Naive thymus-derived CD8-positive, alpha-beta T cell (primary cell): ENCODE measurements at places on chromosomes 13 and 19. TPM values are rescaled to one million over a fixed set of nuclear protein-coding genes. Genes with fewer than 3 reads are reported as not detected.

- H3K4me1 ChIP-seq: peaks cover 57% of the 10 kb centered on the region
- peaks cover 7% of the 10 kb centered on the region for H3K36me3 ChIP-seq
- H3K4me3 ChIP-seq: peak overlapping the region; percentile 40
- no peaks in the 10 kb centered on the region for H3K27me3 ChIP-seq
- no peak for DNase-seq
Measured at GRCh38 chr13:40185414-40185813, 481.0 kb downstream of the FOXO1 start.

DNA sequence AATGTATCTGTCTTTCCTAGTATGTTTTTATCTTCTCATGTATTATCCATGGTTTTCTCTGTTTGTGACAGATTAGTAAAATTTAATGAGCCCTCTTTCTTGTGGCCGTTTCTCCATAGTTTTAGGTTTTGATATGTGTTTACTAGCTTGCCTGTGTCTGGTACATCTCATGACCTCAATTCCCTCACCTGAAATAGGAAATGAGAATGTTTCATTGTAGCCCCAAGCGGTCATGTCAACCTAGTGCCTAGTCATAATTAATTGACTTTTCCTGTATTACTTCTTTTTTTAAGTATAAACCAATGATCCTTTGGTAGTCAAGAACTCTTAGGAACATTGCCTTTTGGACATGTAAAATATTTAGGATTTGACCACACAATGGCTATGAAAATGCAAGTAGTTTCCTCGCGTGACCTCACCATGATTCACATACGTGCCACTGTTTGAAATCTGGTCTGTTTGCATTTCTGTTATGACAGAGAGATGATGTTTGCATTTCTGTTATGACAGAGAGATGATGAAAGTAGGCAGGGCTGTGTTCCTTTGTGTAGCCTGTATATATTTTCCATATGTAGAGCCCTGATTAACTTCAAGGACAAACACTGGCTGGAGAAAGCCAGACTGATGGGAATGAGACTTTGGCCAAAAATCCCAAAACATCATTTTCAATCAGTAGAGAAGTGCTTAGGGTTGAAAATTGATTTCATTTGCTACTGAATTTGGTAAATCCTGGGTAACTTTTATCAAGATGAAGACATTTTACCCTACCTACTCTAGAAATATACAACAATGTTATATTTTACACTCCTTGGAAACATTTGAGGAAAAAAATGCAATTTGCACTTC, 104.8 kb downstream of the TNFRSF19 start:
- H3K27me3 ChIP-seq: no peaks in the 10 kb centered on the region
- H3K4me3 ChIP-seq: no peak overlapping the region
- DNase-seq: no peak
- no peaks in the 10 kb centered on the region for H3K36me3 ChIP-seq
- H3K4me1 ChIP-seq: peaks cover 10% of the 10 kb centered on the region
- no peak overlapping the region for H3K27ac ChIP-seq

DNA sequence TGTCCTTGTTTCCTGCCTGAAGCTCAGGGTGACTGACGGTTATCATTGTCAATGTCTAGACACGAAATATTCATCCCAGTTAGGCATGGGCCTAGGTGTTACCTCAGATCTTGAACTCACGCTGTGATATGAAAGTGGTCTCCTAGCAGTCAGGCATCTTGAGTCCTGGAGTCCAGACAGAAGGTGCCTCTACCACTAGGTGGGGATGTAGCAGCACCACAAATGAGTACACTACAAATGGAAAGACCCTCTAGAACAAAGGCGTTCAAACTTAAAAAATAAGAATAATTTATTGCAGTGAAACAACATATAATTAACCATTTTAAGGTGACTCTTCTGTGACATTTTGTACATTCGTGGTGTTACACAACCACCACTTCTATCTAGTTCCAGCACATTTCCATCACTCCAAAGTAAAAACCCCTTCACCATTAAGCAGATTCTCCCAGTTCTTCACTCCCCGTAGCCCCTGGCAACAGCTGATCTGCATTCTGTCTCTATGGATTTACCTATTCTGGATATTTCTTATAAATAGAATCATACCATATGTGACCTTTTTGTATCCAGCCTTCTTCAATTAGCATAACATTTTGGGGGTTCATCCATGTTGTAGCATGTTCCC, 11.9 kb upstream of the FRY start:
- H3K27ac ChIP-seq: no peak overlapping the region
- no peak overlapping the region for H3K4me3 ChIP-seq
- H3K27me3 ChIP-seq: no peaks in the 10 kb centered on the region
- H3K4me1 ChIP-seq: no peaks in the 10 kb centered on the region

GRCh38 chr13:108851660-108852059, 222.2 kb downstream of the MYO16 start:
- H3K27ac ChIP-seq: no peak overlapping the region
- H3K27me3 ChIP-seq: peaks cover 39% of the 10 kb centered on the region
- no peaks in the 10 kb centered on the region for H3K4me1 ChIP-seq
- no peak for DNase-seq
- no peak overlapping the region for H3K4me3 ChIP-seq

DNA sequence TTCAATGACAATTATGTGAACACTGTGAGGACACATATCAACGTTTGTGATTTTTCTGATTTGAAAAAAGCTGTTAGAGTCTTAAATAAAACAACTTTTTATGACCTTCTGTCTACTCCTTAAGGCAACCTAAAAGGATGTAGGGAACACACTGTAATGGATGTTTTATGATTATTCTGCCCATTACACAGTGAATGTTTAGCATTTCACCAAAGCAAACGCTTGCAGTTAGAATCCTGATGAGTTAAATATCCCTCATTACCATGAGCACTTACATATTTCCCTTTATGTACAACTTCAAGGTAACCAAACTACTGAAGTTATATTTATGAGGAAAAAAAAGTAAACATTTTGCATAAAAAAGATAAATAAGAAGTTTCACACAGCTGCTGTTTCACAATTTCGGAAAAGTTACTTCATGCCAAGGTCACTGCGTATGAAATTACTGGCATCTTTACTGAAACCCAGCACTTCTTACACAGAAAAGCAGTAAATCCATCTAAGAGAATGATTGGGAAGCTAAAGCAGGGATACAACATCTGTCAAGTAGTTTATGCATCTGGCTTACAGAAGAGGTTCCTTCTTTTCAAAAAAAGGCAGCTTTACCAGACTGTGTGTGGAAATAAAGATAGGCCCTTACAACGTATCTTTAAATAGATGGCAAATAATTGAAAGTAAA, 733.7 kb upstream of the ATXN8OS start:
- H3K4me3 ChIP-seq: no peak overlapping the region
- no peak overlapping the region for H3K27ac ChIP-seq
- H3K27me3 ChIP-seq: no peaks in the 10 kb centered on the region
- H3K4me1 ChIP-seq: no peaks in the 10 kb centered on the region

- peak overlapping the region; percentile 67 for H3K27ac ChIP-seq
- DNase-seq: peak; percentile 60
- no peaks in the 10 kb centered on the region for H3K36me3 ChIP-seq
- peaks cover 21% of the 10 kb centered on the region for H3K27me3 ChIP-seq
- peaks cover 21% of the 10 kb centered on the region for H3K4me1 ChIP-seq
Measured at GRCh38 chr19:3132971-3133792, 2.7 kb upstream of the GNA15 start.

GRCh38 chr13:68719815-68720214, 1387.8 kb upstream of the ATXN8OS start:
- no peaks in the 10 kb centered on the region for H3K27me3 ChIP-seq
- H3K27ac ChIP-seq: no peak overlapping the region
- H3K4me1 ChIP-seq: no peaks in the 10 kb centered on the region
- no peak overlapping the region for H3K4me3 ChIP-seq

Gene ZNF880
- 46.5 TPM for total RNA-seq

DNA sequence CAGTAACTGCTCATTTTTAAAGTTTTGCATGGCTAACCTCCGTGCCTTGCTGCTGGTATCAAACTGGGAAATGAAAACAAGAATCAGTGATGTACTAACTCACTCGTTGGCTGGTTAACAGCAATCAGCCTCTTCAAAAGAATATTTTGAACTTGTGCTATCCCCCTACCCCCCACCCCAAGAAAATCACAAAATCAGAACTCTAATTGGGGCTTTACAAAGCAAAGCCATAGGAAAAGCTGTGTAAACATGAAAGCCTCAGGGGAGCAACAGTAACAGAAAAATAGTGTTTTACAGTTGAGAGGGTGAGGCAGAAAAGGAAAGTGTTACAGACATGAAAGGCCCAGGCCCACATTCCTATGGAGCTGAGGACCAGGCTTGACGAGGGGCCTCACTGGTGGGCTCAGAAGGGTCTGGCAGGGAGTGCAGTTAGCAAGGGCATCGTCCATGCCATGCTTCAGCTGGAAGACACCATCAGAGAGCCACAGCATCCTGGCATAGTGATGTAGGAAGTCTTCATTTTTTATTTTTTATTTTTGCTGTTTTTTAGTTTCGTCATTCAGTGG, 217.6 kb downstream of the PCCA start:
- DNase-seq: no peak
- no peak overlapping the region for H3K27ac ChIP-seq
- H3K27me3 ChIP-seq: no peaks in the 10 kb centered on the region
- peaks cover 42% of the 10 kb centered on the region for H3K36me3 ChIP-seq

Gene ZNF253
- total RNA-seq: 37.5 TPM

GRCh38 chr19:30557212-30557611, 185.0 kb downstream of the ZNF536 start:
- H3K27me3 ChIP-seq: peaks cover 28% of the 10 kb centered on the region
- H3K36me3 ChIP-seq: no peaks in the 10 kb centered on the region
- no peak overlapping the region for H3K27ac ChIP-seq
- DNase-seq: no peak
- no peak overlapping the region for H3K4me3 ChIP-seq
- H3K4me1 ChIP-seq: no peaks in the 10 kb centered on the region

Gene KLK12
- total RNA-seq: not detected

GRCh38 chr13:36526897-36527296, 94.6 kb downstream of the CCNA1 start:
- peaks cover 17% of the 10 kb centered on the region for H3K27me3 ChIP-seq
- H3K27ac ChIP-seq: no peak overlapping the region
- no peaks in the 10 kb centered on the region for H3K36me3 ChIP-seq
- DNase-seq: no peak
- H3K4me1 ChIP-seq: no peaks in the 10 kb centered on the region

Gene EID2
- 20.3 TPM for total RNA-seq

Gene PSG2
- not detected for total RNA-seq

Gene ANKLE1
- total RNA-seq: 3.4 TPM

- H3K4me3 ChIP-seq: peak overlapping the region; percentile 6
- DNase-seq: no peak
- H3K27ac ChIP-seq: peak overlapping the region; percentile 80
- no peaks in the 10 kb centered on the region for H3K27me3 ChIP-seq
- no peaks in the 10 kb centered on the region for H3K36me3 ChIP-seq
- H3K4me1 ChIP-seq: peaks cover 26% of the 10 kb centered on the region
Measured at GRCh38 chr19:19615086-19615485, 3.4 kb downstream of the PBX4 start.

Gene CYP2A7
- not detected for total RNA-seq

Gene BCKDHA
- 18.7 TPM for total RNA-seq

DNA sequence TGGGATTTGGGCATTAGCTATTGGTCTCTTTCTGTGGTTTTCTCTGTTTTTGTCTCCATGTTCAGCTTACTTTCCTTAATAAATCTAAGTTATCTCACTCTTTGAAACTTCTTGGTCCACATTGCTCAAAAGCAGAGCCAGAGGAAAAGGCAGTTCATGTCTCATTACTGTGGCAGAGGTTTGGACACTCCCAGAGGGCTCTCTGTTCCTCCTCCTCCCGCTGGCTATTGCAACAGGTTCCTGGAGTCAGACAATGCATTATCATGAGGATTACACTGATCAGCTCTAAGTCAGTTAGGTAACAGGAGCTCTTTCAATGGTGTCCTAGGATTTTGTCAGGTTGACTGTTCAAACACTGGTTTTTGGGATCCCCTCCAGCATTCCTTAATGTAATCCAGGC, 298.8 kb downstream of the NDFIP2 start:
- no peaks in the 10 kb centered on the region for H3K27me3 ChIP-seq
- no peak overlapping the region for H3K4me3 ChIP-seq
- H3K36me3 ChIP-seq: no peaks in the 10 kb centered on the region
- H3K27ac ChIP-seq: no peak overlapping the region
- H3K4me1 ChIP-seq: no peaks in the 10 kb centered on the region
- DNase-seq: no peak

Gene BORA
- 5.2 TPM for total RNA-seq

DNA sequence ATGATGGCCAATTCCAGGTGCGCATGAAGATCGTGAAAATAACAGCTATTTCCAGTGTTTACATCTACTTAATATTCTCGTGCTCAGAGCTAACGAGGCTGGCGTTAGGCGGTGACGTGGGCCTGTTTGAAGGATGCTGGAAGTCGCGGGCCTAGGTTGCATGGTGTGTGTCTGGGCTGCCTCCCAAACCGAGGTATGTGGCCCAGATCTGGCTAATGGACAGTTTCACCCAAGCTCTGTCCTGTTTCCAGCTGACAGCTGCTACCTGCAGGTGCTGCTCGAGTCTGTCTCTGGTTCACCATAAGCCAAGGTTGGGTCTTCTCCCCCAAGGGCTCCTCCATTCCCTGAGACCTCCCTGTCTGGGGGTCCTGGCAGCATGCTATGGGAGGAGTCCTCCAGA, 40.5 kb upstream of the KCTD15 start:
- no peak overlapping the region for H3K4me3 ChIP-seq
- peaks cover 2% of the 10 kb centered on the region for H3K4me1 ChIP-seq
- no peaks in the 10 kb centered on the region for H3K36me3 ChIP-seq
- no peak overlapping the region for H3K27ac ChIP-seq
- H3K27me3 ChIP-seq: peaks cover 7% of the 10 kb centered on the region
- DNase-seq: no peak

DNA sequence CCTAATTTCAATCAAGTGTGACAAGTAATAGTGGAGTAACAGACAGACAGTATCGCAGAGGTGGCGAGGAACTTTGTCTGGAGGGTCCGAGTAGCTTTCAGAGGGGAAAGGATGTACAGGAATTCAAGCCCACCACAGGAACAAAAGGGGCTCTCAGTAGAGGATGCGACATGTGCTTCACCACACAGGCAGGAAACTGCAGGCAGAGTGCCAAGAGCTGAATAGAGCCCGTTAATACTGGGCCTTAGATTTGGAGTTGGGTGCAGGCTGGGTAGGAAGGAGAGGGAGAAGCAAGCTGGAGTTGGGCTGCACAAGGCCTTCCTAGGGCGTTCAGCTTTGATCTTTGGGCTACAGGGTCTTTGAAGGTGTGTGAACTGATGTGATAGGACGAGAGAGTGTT, 1.2 kb downstream of the CCDC70 start:
- H3K4me1 ChIP-seq: peaks cover 6% of the 10 kb centered on the region
- H3K27me3 ChIP-seq: peaks cover 3% of the 10 kb centered on the region
- no peak overlapping the region for H3K4me3 ChIP-seq
- peak overlapping the region; percentile 45 for H3K27ac ChIP-seq
- DNase-seq: peak; percentile 12

GRCh38 chr13:26784704-26785639, 24.4 kb upstream of the GPR12 start:
- peak overlapping the region; percentile 85 for H3K27ac ChIP-seq
- peaks cover 8% of the 10 kb centered on the region for H3K27me3 ChIP-seq
- H3K36me3 ChIP-seq: no peaks in the 10 kb centered on the region
- no peak for DNase-seq
- peaks cover 25% of the 10 kb centered on the region for H3K4me1 ChIP-seq

DNA sequence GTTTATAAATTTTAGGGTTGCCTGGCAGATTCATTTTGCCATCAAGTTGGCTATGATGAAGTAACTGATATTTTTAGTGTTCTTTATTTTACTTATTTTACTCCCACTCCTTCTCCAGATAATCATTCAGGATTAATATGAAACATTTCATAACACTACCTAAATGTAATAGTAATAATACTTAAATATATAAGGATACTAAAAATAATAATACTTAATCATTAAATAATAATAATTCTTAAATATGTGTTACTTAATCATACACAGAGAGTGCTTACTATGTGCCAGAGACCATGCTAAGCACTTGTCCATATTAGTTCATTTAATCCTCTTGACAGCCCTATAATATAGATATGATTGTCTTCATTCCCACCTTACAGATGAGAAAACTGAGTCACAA, 23.0 kb upstream of the OXGR1 start:
- no peak overlapping the region for H3K27ac ChIP-seq
- no peak for DNase-seq
- no peaks in the 10 kb centered on the region for H3K36me3 ChIP-seq
- H3K4me1 ChIP-seq: peaks cover 7% of the 10 kb centered on the region
- peaks cover 49% of the 10 kb centered on the region for H3K27me3 ChIP-seq
